Daoy (cell line): ENCODE measurements at places on chromosomes 5 and 9. TPM values are rescaled to one million over a fixed set of nuclear protein-coding genes. Genes with fewer than 3 reads are reported as not detected.

GRCh38 chr5:147849226-147849625, 17.8 kb upstream of the SPINK1 start:
- no peak for DNase-seq

MUSK gene
- total RNA-seq = not detected in 2 replicates

GRCh38 chr9:84122572-84122971, 142.0 kb downstream of the RMI1 start:
- DNase-seq = no peak

DNA sequence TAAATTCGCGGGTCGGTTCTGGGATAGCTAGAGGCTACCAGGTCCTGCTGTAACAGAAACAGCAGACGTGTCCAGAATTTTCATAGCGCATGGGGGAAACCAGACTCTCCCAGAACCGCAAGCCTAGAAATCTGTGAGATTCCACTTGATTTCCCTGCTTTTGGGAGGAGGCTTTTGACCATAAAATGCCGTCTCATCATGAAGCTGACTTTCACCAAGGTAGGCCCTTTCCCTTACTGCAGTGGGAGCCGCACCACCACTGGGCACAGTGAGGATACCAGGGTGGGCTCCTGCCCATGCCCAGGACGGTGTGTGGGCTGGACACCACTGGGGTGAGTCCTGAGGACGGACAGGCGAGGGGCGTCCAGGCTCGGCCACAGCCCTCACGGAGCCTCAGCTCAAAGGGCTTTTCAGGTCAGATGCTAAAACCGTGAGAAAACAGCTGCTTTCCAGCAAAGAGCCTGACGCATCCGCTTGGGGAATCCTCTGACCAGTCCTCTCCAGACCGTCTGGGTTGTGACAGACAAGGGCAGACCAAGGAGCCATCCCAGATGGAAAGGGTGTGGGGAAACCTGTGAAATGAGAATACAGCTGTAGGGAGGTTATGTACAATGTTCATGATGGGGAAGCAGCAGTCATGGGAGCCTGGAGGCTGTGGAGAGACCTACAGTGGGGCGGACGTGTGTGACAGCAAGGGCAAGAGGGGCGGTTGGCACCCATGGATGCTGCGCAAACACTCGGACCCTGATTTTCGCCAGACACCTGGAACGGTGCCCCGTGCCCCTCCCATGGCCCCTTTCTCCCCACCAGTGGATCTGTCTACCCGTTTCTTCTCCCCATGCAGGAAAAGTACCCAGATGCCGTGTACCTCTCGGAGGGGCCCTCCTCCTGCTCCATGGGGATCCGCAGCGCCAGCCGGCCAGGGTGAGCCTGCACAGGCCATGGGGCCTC, 59.2 kb downstream of the IPPK start:
- no peak for DNase-seq

AQP3 gene
- 1.9 and 3.5 TPM in 2 replicates for total RNA-seq

- no peak for DNase-seq
These were observed 58.4 kb downstream of the RORB start for GRCh38 chr9:74555565-74555964.

DNA sequence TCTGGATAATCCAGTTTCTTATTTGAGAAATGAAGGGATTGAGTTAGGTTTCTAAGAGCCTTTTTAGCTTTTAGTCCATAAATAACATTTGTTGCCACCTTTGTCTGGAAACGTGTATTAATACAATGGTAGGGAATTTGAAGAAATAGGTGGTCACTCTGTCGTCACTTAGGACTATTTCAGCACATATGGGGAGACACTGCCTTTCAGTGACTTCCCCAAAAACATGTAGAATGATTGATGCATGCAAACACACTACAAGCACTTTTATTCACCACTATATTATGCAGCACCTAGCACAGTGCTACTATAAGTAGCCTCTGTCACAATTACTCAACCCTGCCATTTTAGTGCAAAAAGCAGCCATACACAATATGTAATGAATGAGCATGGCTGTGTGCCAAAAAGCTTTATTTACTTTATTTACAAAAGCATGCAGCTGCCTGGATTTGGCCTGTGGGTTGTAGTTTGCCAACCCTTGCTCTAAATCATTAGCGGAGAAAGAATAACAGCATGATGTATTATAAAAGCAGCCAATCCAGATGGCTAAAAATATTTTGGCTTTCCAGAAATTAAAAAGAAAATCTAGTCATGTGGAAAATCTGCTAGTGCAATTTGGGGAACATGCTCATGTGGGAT, 154.2 kb upstream of the HMHB1 start:
- DNase-seq = no peak
